HT1080 (cell line): ENCODE measurements at places on chromosomes 3 and 15.

DNA sequence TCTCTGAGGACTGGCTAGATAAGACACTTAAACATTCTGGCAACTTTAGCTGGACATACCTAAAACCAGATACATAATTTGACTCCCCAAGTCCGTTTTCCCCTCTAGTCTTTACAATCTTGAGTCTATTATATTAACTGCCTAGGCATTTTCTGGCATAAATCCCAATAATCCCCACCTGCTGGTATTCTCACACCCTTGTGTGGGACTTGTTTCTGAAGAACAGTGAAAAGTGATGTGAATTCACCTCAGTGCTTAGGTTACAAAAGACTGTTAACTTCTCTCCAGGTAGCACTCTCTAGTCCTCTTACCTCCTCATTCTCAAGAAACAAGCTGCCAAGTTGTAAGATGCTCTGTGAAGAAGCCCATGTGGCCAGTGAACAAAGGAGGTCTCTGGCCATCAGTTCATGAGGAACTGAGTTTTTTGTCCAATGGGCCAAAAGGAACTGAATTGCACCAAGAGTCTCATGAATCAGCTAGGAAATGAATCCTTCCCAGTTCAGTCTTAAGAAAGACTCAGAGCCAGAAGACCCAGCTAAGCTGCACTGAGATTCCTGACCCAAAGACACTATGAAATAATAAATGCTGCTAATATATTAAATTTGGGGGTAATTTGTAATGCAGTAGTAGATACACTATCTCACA, 4.1 kb downstream of the OSBPL11 start:
- DNase-seq, result no peak

DNA sequence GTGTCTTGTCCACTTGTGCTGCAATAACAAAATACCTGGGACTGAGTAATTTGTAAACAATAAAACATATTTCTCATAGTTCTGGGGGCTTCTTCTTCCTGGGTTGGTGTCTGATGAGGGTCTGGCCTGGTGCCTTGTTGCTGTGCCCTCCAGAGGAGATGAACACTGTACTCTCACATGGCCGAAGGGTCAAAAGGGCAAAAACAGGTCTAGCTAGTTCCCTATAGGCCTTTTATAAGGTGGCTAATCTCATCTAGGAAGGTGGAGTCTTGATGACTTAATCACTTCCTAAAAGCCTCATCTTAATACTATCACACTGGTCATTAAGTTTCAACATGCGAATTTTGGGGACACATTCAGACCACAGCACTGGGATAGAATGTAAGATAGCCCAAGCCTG, 228.4 kb downstream of the TLE3 start:
- DNase-seq, result no peak

- peak; percentile 42 for DNase-seq
Observed at GRCh38 chr3:177579419-177579818, 382.1 kb upstream of the TBL1XR1 start.

DNA sequence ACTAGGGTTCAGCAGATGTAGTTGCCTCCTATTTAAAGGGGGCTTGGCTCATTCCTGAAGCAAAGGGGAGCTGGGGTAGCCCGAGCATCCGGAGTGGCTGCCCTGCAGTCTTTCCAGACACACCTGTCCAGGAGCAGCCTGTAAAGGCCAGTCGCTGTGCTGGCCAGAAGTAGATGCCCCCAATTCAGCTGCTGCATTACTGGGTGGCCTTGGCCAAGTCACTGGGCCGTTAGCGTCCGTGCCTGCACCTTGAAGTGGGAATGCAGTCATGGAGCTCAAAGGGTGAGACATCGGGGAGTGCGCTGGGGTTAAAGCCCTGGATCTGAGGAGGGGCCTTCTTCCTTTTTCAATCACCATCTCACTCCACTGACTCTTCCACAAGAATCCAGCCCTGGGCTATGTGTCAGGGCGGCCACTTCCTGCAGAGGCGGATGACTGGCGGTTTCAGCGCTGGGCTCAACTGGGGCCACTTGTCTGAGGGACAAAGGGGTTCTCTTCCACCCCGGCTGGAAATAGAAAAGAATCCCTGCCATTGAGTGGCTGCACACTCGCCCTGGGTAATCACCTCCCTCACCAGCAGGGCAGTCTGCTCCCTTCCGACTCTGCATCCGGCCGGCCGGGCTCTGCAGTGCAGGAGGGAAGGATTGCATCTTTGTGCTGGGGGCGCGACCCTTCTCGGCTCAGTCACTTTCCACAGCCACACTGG, 11.8 kb downstream of the ALDH1A3 start:
- peak; percentile 43 for DNase-seq

GRCh38 chr3:17035966-17036365, 151.2 kb downstream of the PLCL2 start:
- no peak for DNase-seq

DNA sequence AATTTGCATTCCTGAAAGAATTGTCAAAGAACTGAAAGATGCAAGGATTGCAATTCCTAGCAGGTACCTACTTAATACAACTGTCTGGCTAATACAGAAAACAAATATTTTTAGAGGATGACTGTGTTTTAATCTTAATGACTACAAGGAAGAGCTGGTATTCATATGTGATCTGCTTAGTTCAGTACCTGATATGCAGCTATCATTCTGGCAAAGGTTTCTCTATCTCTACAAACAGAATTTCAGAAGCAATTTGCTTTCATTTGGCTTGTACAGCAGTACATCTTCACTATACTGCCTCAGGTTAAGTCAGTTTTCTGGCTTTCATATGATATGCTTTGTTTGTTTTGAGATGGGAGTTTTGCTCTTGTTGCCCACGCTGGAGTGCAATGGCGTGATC, 51.3 kb downstream of the TBL1XR1 start:
- no peak for DNase-seq

GRCh38 chr3:133295944-133296917, 103.6 kb upstream of the BFSP2 start:
- DNase-seq, result no peak
